ENCODE measurements at places on chromosomes 3 and 15.

GRCh38 chr3:177800561-177800960 is 603.3 kb upstream of the TBL1XR1 start:
- DNase-seq: no peak

- peak; percentile 88 for DNase-seq
Observed at GRCh38 chr15:64046421-64047153, at the start of gene DAPK2. DAPK2 (minus strand) TSS chr15:64046485; CDS start chr15:64040261, 6,224 bp downstream.

- DNase-seq: peak; percentile 90
Observed at GRCh38 chr3:50242851-50243542, 7.0 kb downstream of the GNAI2 start.

DNA sequence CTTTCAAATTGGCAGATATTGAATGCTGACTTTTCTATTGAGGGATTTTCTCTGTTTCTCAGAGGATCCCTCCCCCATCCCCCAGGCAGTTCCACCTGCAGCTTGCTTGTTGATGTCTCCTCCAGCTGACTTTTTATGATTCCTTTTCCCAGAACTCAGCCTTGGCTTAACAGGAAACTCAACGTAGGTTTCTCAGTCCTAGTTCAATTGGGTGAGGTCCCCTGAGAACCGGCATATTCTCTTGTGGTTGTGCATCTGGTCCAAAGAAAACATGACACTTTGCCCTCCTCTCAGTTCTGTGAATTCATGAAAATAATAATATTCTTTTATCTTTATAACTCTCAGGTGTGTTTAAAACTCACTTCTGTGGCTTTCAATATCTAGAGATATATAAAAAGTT is 1222.1 kb downstream of the OTOL1 start:
- DNase-seq: no peak
